WERI-Rb-1 (cell line): ENCODE measurements at places on chromosomes 7 and 10.
A peak's percentile ranks its signal among the peaks of the same experiment; 100 is the strongest.

DNA sequence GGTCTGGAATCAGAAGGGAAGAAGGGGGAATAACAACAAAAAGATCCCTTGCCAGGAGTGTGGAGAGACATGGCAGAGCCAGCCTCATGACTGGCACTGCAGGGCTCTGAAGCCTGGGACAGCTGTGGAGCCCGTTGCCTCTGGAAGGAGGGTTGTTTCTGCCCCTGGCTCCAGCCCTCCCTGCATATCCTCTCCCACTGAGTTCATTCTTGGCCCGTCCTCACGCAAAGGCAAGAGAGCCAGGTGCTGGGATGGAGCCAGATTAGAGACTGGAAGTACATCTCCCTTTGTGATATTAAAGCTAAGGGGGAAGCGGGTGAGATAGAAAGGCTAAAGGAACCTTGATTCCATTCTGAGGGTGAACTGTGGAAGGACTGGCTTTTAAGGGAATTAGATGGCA, 141.5 kb upstream of the NPVF start:
- no peak for DNase-seq

DNA sequence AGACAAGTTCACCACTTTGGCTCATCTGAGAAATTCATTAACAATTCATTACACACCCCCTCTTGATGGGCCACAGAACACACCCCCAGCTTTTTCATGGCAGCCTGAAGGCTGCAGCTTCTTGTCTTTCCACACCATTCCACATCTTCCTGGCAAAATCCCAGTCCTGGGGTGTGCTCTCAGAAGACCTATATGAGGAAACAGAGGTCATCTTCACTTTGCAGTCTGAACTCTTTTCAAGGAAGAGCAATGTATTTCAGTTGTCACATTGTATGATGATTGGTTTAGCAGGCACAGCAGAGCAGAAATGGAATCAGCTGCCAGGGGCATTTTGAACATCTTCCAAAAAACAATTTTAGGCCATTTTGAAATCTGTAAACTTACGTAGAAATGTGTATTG, 7.8 kb upstream of the LRRC27 start:
- DNase-seq: no peak

DNA sequence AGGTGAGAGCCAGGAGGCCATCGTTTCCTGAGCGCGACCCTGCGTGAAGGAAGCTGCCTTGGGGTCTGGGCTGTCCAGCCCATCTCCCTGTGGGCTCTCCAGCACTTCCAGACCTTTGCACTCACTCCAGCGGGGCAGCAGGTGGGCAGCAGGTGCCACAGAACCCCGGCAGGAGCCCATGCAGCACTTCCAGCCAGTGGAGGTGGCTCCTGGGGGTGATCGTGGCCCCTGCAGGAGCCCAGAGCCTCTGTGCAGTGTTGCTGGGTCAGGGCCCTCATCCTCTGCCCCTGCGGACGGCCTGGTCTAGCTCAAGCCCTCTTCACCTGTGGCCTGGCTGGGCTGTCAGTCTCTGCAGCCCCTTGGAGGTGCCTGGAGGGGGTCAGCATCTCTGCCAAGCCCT, 59.9 kb downstream of the PWWP2B start:
- no peak for DNase-seq

DNA sequence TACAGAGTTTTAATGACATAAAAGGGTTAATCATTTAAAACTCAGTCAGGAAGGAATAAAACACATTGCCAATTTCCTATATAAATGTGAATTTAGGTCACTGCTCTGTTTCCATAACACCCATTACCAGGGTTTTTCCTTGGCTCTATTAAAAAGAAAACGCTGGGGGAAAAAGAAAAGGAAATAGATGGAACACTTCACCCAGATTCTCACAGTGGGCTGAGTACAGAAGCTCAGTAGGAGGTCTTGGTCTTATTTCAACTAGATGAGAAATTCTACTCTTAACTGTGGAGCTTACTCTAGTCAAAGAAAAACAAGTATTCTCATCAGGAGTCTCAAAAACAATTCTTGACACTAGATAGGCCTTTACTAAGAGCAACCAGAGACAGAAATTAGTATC, 36.5 kb downstream of the GLUD1 start:
- DNase-seq: no peak

DNA sequence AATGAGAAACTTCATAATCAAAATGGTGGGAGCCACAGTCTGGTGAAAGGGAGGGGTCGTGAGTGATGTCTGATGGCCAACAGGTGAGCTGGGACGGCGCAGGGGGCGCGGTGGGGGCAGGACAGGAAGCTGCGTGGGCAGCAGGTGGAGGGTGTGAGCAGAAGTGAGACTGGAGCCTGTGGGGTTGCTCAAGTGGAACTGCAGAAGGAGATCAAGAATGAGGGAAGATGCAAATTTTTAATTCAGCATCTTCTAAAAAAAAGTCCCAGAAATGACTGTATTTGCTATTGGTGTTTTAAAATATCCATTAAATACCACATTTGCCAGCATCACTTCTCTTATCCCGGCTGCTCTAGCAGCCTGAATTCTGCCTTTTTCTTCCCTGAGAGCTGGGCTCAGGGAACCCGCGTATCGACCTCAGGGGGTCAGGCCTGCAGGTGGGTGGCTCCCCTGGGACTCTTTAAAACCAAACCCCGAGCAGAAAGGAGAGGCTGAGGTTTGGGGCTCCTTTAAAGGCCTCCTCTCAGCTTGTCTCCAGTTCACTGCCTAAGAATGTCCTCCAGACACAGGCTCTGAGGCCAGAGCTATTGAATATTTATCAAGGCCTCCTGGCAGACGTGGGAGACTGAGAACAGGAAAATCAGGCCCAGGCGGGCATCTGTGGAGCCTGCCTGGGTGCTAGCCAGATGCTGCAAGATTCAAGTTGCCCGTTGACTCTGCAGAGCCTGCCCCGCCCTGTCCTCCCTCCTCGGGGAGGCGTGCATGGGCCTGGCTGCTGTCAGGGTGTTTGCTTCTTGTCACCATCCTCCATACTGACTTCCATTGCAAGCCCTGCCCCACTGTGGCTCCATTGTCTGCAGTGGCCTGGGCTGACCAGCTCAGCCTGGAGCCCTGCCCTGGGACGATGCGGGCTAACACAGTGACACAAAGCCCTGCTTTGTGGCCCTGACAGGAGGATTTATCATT, 53.9 kb downstream of the SYPL1 start:
- peak; percentile 60 for DNase-seq

- DNase-seq: no peak
Measured at GRCh38 chr10:131211965-131212619, 99.4 kb downstream of the TCERG1L start.

DNA sequence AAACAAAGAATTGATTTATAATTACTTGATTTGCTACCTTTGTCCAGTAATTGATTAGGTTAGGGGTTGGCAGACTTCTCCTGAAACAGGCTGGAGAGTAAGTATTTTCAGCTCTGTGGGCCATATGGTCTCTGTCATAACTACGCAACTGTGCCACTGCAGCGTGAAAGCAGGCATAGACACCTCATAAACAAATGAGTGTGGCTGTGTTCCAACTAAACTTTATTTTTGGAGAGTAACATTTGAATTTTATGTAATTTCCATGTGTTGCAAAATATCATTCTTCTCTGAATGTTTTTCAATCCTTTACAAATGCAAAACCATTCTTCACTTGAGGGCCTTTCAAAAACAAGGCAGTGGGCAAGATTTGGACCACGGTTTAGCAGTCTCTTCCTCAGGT, 76.9 kb downstream of the GALNT17 start:
- no peak for DNase-seq

GRCh38 chr7:21028599-21028998, 241.9 kb upstream of the SP8 start:
- DNase-seq: no peak

GRCh38 chr7:150994838-150995510, 4.2 kb downstream of the NOS3 start:
- no peak for DNase-seq

DNA sequence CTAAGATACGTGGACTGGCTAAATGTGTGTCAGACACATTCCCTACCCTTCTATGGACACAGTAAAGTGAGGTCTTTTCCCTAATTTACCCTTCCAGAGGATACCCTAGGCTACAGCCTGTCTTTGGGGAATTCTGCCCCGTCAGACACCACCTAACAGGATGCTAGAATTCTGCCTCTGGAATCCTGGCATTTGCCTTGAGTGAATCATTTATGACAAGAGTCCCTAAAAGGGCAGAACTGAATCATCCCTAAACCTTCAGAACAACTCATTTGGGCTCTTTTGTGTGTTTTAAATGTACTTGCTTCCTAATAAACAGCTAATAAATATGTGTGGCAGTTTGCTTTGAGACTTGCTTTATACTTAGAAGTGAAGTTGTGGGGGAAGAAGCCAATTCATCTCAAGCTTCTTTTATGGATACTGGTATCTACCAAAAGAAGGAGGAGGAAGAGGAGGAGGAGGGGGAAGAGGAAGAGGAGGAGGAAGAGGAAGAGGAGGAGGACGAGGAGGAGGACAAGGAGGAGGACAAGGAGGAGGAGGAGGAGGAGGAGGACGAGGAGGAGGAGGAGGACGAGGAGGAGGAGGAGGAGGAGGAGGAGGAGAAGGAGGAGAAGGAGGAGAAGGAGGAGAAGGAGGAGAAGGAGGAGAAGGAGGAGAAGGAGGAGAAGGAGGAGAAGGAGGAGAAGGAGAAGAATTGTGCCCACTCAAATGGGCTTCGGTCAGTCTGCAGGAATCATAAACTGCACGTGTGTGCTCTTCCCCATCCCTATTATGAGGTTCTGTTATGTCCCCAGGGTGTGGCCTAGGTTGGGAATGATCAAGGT, 27.1 kb downstream of the PARP12 start:
- no peak for DNase-seq

DNA sequence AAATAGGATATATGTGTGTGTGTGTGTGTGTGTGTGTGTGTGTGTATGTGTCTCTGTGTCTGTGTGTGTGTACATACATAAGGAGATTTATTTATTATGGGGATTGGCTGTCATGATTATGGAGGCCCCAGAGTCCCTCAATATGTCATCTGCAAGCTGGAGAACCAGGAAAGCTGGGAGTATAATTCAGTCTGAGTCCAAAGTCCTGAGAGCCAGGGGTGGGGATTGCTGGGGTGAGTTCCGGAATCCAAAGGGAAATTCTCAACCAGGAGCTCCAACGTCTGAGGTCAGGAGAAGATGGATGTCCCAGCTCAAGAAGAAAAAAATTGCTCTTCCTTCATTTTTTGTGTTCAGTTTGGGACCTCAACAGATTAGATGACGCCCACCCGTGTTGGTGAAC, 50.7 kb upstream of the PLPP4 start:
- no peak for DNase-seq
